ENCODE measurements at places on chromosomes 7 and 10. TPM values are rescaled to one million over a fixed set of nuclear protein-coding genes. Genes with fewer than 3 reads are reported as not detected.

The FAM25G gene
- not detected for total RNA-seq

The FIS1 gene
- total RNA-seq = 207 TPM

The IL6 gene
- 23.1 TPM for total RNA-seq

The UFSP1 gene
- 8.3 TPM for total RNA-seq

The SYT15B gene
- total RNA-seq = 0.21 TPM

The MRC1 gene
- 0.21 TPM for total RNA-seq

The KLF14 gene
- total RNA-seq = not detected

The HIBADH gene
- 50.3 TPM for total RNA-seq

All from tracheal epithelial cell (primary cell).